ENCODE measurements at places on chromosomes 3 and 15.

GRCh38 chr3:160038862-160039562 is 50.4 kb downstream of the IL12A start:
- DNase-seq: peak; percentile 56

- DNase-seq: peak; percentile 72
Observed at GRCh38 chr15:98667521-98668179, 19.3 kb downstream of the IGF1R start.

DNA sequence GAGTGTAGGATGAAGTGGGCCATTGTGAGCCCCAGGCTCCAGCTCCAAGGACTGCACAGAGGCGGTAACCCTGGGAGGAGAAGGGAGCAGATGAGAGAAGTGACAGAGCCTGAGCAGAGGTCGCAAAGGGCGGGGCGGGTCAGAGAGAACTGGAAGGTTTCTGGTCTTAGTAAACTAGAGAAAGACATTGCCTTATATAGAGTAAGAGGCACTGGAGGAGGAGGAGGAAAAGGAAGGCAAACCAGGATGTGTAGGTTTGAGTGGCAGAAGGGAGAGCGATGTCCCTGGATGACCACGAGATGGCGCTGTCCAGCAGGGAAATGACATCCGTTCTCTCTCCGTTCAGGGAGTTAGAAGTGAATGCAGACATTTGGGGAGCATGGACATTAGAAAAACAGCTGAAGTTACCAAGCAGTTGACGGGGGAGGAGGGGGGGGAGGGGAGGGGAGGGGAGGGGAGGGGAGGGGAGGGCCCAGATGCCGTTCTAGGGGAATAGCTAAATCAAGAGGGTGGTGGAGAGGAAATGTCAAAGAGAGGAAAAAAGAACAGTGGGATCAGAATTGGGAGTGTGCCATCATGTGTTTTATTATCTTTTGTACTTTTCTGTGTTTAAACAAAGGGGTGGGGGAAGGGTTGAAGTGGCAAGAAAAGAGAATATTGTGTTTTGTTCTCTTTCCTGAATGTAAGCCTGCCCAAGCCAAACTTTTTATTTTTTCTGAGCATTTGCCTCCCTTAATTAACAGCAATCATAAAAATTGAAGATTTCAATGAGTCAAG is 48.8 kb downstream of the STARD5 start:
- peak; percentile 54 for DNase-seq

DNA sequence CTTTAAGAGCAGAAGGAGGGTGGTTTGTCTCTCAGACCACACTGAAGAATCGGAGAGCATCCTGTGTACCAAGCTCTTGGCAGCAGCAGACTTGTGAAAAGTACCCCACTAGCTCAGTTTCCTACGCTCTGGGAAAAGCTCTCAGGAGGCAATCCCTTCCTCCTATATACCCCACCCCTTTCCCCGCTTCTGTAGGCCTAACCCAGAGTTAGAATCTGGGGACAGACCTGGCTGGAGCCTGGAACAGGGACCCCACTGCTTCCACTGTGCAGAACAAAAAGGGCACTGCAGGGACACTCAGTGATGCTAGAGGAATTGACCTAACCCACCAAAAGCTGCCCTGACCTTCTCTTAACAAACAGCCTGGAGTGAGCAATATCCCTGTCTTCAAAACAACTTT is 70.0 kb upstream of the CCDC39 start:
- no peak for DNase-seq

GRCh38 chr3:112605285-112605684 is 35.7 kb downstream of the CCDC80 start:
- no peak for DNase-seq

DNA sequence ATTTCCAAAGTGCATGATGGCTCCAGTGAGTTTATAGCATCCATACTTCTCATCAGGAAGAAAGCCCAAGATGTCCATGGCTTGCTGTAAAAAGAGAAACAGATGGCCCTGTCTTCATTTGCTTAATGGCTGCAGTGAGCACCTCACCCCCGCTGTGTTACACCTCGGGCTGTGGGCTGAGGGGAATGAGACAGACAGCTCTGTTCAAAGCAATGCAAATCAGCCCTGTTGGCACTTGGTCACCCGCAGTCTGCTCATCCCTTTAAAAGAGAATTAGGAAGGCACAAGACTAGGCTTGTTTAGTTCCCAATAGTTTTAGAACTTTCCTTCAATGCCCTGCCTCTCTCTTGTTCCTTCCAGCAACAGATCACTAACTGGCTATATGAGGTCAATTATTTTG is 25.2 kb downstream of the MYH15 start:
- no peak for DNase-seq

DNA sequence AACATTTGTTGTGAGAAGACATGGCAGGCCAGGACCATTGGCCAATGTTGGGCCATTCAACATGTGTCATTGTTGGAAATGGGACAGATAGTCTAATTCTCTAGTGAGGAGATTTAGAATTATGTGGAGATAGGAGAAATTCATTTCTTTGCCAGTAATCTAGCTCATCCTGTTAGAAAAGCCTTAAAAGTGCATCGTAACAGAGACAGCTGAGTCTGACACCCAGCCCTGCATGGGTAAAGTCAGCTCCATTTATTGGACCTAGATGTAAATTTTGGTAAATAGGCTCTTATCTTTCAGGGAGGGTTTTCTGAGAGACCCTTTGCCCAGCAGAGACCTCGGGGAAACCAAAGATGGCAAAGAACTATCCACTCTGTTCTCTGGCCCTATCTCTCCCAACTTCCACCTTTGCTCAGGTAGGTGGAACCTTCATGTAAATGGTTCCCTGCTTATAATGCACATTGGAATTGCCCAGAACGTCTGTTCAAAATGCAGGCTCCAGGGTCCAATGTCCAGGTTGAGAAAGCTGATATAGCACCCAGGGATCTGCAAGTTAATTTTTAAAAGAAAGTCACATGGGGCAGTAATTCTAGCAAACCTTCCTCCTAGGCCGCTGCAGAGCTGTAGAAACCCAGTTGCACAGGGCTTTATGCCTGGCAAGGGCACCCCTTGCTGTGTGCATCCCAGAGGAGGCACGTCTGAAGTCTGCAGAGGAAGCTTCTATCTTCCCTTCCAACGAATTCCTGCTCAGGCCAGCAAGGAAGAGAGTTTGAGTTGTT is 365.9 kb upstream of the PROK2 start:
- DNase-seq: no peak

DNA sequence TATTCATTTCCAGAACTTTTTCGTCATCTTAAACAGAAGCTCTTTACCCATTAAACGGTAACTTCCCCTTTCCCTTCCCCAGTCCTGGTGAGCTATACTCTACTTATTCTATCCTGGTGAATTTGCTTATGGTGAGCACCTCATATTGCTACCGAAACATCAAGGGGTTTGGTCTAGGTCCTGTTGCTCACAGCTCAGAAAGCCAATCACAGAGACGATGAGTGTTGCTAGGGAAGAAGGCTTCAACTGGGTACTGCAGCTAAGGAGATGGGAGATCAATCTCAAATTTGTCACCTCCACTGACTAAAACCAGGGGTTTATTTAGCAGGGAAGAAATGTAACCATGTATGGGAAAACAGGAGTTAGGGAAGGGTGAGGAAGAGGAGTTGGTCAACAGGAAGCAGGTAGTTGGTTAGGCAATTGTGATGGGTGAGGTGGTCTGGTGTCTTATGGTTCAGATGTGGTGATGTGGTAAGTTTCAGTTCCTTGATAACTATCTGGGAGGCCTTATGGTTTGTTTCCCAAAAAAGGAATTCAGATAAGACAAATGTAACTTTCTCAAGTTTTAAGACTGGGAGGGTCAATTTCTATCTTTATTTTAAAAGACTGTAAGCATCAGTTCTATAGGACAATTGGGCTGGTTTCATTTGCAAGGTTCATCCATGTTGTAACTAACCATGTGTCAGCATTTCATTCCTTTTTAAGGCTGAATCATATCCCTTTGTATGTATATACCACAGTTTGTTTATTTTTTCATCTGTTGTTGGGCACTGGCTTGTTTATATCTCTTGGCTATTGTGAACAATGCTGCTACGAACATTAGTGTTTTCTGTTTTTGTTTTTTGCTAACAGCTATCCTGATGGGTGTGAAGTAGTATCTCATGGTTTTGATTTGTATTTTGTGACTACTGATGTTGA is 24.3 kb downstream of the ARHGAP11B start:
- no peak for DNase-seq

DNA sequence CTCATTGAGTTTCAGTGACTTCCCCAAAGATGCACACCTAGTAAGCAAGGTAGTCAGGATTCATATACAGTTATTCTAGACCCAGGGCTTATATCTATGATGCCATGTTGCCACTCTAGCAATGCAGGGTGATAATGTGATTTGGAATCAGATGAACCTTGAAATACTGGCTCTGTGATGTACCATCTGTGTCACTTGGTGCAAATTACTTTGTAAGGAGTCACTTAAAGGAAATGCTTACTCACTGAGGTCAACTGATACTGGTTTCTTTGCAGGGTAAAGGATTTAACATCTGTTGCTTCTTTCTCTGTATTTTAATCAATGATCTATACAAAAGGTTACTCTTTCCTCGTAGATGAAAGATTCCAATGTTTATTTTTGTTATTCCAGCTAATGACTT is 10.8 kb downstream of the ASB14 start:
- DNase-seq: no peak

DNA sequence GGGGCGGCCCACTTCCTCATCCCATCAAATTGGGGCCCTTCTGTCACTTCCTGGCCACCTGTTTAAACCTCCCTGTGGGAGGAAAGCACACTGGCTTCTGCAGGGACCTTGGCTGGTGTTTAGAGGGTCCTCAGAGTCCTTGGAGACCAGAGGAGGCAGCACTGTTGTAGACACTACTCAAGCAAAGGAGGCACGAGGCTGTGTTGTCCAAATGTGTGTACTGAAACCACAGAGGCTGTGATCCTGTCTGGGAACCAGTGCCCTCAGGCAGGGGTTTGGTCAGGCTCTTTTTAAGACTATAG is 12.4 kb upstream of the SEC13 start:
- DNase-seq: no peak

DNA sequence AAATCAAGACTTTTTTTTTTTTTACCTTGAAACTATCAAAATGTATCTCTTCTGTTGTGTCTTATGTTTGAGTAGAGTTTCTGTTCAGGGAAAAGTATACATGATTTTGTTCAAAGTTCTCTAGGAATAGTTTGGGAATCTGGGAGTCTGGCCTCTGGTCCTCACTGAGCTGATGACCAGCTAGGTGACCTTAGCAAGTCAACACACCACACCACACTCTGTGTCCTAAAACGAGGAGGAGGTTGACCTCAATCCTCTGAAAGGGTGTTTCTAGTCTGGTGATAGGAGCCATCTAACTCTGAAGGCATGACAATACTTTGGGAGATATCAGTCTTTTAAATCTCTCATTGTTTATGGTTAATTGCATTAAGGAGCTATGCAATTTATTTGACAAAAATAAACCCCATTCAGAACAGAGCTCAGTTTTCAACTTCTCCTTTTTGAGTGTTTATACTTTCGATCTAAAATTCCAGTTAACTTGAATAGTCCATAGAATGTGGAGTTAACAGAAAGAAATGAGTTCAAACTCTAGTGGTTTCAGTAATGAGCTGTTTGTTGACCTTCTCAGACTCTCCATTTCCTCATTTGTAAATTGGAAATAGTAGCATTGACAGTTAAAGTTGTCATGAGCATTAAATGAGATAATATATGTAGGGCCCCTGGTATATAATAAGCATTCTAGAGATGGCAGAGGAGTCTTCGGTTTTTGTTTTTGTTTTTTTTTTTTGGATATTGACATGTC is 112.2 kb upstream of the LRRN1 start:
- no peak for DNase-seq

DNA sequence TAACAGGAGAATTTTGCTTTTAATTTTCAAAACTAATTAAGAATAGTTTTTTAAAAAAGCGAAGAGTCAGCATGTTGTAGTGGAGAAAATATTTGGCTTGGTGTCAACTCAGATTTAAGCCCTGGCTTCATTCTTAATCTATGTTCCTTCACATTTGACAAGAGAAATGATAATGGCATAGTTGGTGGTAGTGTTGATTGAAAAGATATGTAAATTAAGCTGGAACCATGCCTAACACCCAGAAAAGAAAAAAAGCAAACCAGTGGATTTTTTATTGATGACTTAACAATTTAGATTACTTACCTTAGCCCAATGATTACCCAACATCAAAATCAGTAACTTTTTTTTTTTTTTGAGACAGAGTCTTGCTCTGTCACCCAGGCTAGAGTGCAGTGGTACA is 27.4 kb downstream of the TCAIM start:
- no peak for DNase-seq

- DNase-seq: peak; percentile 46
Observed at GRCh38 chr15:90000186-90001001, 730 bp upstream of the ZNF710 start.

- no peak for DNase-seq
Observed at GRCh38 chr3:136780741-136781140, 28.6 kb upstream of the STAG1 start.

DNA sequence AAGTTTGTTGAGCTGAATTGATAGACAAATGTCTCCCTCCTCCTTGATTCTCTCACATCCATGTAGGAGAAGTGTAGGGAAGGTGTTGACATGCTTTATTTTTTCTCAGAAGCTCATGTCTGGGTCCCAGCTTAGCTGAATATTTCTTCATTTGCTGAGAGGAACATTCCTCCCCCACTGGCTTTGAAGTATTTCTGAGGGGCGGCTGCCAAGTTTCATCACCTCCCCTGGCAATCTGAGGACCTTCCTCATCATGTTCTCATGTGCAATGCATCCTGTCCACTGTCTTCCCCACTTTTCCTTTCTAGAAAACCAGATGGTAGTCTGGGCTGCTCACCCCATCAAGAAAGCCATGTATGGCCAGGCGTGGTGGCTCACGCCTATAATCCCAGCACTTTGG is 168.9 kb upstream of the RGMA start:
- no peak for DNase-seq

GRCh38 chr3:150631515-150632221 is 28.5 kb downstream of the SELENOT start:
- DNase-seq: no peak

GRCh38 chr3:45116350-45116749 is 29.8 kb downstream of the CDCP1 start:
- DNase-seq: no peak

- no peak for DNase-seq
Observed at GRCh38 chr3:169992156-169992555, 25.5 kb downstream of the SEC62 start.

GRCh38 chr3:137171834-137172603 is 214.2 kb downstream of the IL20RB start:
- DNase-seq: peak; percentile 72

All from T47D (cell line).